Stimulated activated CD4-positive, alpha-beta T cell treated with anti-CD3 and anti-CD28 coated beads, Interleukin-12 subunit alpha, Interleukin-12 subunit beta, amount 100 ng/mL, for 4 hours (primary cell): ENCODE measurements at places on chromosomes 1 and 21.

DNA sequence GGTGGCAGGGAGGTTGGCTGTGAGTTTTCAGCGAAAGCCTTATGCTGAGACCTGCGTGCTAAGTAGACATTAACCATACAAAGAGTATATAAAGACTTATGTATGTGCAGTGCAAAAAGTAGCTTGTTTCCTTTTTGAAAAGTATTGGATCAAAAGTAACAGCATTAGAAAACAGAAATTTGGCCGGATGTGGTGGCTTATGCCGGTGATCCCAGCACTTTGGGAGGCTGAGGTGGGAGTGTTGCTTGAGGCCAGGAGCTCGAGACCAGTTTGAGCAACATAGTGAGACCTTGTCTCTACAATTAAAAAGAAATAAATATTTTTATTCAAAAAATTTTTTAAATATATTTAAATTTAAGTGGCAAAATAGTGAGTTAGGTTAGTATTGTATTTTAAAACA, 2.2 kb downstream of the RPAP2 start:
- no peak for DNase-seq

DNA sequence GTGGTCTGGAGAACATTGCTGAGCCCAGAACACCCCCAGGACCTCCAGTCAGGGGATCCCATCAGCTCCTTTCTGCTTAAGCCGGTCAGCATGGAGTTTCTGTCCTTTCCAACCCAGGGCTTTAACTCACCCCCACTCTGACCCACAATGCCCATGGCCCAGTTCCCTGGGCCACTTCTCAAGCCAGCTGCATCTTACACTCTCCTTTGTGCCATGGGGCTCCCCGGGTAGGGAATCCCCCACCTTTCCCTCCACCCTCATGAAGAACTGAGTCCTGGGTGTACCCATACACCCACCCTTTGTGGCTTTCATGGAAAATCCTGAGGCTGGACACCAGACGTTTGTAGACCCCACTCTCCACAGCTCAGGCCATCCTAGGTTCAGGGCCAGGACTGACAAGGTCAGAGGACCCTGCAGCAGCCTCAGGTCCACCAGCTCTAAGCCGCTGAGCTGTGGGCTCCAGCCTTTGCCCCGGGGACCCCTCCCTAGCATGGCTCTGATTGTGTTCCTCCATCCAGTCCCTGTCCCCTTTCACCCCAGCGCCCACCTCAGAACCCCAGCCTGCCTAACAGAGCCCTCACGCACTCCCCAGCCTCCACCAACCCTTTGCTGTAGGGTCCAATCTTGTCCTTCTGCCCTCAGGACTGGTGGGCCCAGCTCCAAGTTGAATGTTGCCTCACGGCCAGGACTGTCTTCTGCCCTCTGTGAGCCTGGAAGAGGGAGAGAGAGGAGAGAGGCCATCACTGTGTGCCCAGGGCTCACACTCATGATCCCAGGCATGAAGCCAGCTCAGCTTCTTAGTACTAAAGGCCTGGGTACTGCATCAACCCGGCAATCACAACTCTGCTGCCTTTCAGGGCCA, 394.8 kb downstream of the MATN1 start:
- no peak for DNase-seq

DNA sequence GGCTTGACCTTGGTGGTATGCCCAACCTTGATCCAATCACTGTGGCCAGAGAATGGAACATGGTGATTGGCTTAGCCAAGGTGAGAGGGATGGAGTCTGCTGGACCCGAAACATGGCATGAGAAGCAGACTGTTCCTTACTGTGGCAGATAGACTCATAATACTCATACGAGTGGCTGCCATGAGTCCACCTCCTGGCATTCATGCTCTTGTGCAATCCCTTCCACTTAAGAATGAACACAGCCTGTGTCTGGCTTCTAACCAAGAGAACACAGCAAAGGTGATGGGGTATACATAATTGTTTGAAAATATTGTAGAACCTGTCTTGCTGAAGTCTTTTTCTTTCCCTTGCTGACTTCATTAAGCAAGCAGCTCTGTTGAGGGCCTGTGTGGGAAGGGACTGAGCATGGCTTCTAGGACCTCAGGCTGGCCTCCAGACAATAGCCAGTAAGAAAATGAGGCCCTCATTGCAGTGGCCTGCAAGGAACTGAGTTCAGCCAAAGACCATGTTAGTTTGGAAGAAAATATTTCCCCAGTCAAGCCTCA, 85.9 kb downstream of the ZNF281 start:
- DNase-seq, result no peak

DNA sequence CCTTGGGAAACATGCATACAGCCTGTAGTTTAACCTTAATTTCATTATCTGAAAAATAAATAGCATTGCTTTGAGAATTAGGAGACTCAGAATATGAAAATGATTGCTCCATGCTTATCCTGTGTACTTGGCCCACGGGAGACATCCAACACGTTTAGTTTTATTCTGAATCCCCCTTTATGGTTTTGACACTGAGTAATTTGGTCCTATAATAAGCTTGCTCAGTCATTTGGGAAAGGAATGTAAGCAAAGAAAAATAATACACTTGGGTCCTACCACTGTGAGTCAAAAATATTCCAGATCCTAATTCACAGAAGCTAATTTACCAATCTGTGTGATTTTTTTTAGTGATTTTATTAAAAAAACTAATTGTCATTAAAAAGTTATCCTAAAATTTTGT, 557.3 kb downstream of the USP25 start:
- no peak for DNase-seq

GRCh38 chr21:37717534-37717933, 198.7 kb downstream of the KCNJ6 start:
- DNase-seq, result no peak

- no peak for DNase-seq
Measured at GRCh38 chr1:157363660-157364140, 188.6 kb downstream of the FCRL5 start.

- DNase-seq, result no peak
Measured at GRCh38 chr21:44647222-44647552, 973 bp downstream of the KRTAP10-11 start.

DNA sequence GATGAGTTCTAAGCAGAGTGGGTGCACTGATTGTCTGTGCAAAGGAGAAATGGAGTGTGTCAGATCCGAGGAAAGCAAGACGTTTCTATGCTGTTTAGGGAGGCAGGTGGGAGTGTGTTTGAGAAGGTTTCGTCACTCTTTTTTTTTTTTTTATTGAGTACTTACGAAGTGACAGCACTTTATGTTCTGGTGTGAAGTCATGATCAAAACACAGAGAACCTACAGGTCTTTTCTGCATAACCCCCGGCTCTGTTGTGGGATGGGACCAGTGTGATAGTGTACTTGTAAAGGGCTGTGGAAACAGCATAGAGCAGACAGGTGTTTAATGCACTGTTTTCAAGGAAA, 26.7 kb downstream of the MIA3 start:
- no peak for DNase-seq

GRCh38 chr1:184051138-184051484, 419 bp upstream of the TSEN15 start:
- no peak for DNase-seq

DNA sequence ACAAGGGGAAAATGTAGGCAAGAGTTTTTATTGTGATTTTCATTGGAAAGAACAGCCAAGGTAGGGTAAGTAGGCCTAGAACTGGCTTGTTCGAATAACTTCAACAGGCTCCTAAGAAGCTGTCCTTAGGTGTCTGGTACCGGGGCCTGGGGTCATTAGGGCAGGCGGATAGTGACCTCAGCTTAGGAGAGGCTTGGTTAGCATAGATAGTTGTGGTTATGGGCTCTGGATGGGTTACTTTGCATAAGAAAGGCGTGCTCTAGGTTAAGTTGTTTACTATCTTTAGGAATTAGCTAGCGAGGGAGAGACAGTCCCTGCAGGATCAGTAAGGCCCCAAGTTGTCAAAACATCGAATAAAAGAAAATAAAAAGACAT, 20.7 kb upstream of the HPCAL4 start:
- DNase-seq, result no peak

DNA sequence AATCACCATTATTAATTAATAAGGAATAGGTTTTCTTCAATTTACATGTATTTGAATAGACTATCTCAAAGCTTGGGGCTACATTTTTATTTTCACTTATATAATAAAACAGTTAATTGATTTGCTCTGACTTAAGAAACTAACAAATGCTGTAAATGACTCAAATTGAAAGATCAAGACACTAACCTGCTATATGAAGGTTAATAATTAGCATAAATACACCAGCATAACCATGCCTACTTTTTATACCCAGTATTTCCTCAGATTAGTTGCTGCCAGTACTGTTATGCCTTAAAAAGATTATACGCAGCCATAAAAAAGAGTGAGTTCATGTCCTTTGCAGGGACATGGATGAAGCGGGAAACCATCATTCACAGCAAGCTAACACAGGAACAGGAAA, 1545.1 kb downstream of the AMY1C start:
- DNase-seq, result no peak

DNA sequence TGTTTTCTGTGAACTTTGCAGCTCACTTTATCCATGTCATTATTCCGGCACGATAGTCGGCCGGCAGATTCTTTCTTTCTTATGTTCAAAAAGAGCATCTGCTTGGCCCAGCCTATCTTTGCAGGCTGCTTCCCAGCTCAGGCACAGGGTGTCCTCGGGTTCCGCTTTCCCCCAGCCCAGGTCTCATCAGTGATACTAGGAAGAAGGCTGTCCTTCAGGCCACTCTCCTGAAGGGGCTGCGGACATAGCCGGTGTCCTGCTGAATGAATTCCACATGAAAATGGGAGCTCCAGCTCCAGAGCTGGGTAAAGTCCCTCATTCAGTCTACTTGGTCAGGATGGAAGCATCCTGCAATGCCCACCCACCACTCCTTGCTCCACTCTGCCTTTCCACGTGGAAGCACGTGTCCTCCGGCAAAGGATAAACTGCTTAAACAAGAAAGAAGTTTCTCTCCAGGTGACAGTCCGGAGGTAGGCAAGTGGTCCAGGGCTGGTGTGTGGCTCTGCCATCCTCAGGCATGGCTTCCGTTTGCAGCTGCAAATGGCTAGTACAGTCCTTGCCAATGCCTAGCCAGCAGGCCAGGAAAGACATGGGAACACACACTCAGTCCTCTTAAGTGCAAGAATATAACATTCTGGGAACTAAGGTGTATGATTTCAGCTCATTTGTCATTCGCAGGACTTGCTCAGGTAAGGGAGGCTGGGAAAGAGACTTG, 161.0 kb downstream of the TRIM33 start:
- DNase-seq, result no peak
